ENCODE measurements at places on chromosomes 13 and 19.
A peak's percentile ranks its signal among the peaks of the same experiment; 100 is the strongest.

GRCh38 chr19:30431591-30431990, 59.4 kb downstream of the ZNF536 start:
- no peak for DNase-seq

GRCh38 chr19:42129399-42130253, 2.6 kb downstream of the POU2F2 start:
- no peak for DNase-seq

- DNase-seq = no peak
Observed at GRCh38 chr19:19068659-19069654, 5.2 kb downstream of the SLC25A42 start.

- DNase-seq = no peak
Observed at GRCh38 chr19:12997967-12998940, 3.0 kb downstream of the NFIX start.

GRCh38 chr13:43822969-43823368, 36.2 kb upstream of the ENOX1 start:
- DNase-seq = no peak

- DNase-seq = no peak
Observed at GRCh38 chr13:66723576-66723975, 506.6 kb downstream of the PCDH9 start.

DNA sequence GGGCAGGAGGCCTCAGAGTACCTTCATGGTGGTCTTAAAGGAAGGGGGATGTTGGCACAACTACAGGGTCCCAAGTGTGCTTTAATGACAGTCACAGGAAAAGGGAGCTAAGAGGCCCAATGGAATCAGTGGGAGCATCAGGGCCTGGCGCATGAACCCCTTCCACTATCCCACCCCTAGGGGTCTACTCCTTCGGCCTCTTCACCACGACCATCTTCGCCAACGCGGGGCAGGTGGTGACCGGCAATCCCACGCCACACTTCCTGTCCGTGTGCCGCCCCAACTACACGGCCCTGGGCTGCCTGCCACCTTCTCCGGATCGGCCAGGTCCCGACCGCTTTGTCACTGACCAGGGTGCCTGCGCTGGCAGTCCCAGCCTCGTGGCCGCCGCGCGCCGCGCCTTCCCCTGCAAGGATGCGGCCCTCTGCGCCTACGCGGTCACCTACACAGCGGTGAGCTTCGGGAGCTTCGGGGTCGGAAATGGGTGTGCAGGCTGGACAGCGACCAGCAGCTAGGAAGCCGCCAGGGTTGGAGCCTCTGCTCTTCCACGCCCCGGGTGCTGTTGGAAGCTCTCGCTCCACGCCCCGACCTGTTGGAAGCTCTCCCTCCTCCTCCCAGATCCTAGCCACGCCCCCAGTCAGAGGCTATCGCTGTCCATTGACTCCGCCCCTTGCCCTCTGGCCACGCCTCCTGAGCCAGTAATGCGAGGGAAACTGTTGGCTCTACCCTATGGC, 6.0 kb downstream of the PLPPR2 start:
- no peak for DNase-seq

DNA sequence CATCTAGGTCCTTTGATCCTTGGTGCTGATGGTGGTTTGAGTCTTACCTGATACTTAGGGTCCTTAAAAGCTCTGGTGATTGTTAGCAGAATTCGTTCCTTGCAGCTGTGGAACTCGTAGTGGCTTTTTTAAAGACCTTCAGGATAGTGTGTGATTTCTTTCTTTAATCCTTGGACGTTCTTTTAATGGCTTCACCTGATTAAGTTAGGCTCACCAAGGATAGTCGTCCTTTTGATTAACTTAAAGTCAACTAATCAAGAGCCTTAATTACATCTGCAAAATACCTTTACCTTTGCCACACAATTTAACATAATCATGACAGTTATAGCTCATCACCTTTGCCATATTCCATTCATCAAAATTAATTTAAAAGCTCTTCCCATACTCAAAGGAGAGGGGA, 1807.7 kb downstream of the OLFM4 start:
- no peak for DNase-seq

GRCh38 chr13:110811008-110811720, 97.7 kb downstream of the ING1 start:
- no peak for DNase-seq

DNA sequence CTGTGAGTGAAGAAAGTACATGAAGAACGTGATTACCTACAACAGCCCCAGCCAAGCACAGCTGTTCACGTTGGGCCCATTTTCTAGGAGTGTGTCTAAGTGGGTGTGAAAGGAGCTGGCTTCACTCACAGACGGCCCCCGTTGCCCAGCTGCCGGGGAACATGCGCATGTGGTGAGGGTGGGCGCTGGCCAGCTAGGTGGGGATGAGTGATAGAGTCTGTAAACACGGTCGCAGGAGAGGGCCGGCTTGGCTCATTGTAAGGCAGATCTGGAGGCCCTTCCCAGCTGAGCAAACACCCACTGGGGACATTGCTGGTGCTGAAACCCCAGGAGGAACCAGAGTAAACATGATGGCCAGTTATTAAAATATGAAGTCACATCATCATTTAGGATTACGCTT, 160.5 kb downstream of the TEX29 start:
- DNase-seq = no peak

DNA sequence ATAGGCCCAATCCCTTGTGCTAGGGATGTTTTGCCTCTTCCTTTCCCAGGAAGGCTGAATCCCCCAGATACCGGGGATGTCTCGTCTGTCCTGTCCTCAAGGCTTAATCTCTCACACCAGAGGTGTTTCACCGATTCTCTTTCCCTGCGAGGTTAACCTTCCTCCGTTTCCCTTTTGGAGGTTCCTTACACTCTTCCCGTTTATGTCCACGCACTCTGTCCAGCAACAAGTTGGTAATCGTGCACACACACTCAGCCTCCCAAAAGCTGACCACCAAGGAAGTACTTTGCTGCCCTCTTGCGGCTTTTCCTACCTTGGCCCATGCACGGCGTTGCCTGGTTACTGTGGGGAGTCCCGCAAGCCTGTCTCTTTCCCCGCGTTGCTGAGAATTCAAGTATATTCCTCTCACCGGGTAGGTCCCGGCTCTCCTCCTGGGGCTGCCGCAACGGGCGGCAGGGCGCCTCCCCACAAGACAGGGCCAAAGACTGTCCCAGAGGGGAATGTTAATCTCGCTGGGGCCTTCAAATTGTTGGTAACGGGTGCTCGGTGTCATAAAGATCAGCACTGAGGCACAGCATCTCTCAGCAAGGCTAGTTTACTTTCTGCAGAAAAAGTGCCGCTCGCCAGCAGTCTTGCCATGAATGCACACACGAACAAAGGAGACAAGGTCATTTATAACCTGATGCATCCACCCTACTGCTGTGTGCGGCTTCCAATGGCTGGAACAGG, 36.7 kb upstream of the CD177 start:
- no peak for DNase-seq

GRCh38 chr19:1170938-1171754, 2.9 kb downstream of the SBNO2 start:
- no peak for DNase-seq

DNA sequence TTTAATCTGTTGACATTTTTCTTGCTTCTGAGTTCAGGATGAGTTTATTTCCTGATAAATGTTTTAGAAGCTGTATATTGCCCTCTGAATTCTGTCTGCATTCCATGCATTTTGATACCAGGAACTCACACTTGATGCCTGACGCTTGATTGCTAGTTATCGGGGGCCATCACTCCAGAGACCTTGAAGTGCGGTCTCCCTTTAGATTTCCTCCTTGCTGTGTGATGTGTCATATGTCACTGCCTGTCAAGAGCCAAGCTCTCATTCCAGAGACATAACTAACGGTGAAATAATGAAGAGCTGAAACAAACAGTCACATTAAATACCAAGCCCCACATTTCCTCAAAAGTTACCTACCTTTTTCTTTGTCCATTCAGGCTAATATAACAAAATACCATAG, 155.5 kb downstream of the TNFSF13B start:
- DNase-seq = peak; percentile 12

DNA sequence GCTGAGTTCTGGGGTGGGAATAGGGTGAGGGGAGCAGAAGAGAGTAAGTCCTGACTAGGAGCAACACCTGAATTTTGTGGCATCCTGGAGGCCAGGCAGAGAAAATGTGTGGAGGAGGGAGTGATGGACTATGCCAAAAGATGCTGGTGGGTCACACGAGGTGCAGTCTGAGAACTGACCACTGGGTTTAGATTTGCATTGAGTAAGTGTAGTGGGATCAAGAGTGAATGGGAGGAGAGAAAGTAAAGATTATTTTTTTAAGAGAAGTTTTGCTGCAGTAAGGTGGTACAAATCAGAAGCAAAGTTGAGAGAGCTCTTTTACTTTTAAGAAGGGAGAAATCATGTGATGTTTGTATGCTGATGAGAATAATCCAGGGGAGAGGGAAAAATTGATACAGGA, 405.1 kb downstream of the DLEU7 start:
- DNase-seq = no peak

DNA sequence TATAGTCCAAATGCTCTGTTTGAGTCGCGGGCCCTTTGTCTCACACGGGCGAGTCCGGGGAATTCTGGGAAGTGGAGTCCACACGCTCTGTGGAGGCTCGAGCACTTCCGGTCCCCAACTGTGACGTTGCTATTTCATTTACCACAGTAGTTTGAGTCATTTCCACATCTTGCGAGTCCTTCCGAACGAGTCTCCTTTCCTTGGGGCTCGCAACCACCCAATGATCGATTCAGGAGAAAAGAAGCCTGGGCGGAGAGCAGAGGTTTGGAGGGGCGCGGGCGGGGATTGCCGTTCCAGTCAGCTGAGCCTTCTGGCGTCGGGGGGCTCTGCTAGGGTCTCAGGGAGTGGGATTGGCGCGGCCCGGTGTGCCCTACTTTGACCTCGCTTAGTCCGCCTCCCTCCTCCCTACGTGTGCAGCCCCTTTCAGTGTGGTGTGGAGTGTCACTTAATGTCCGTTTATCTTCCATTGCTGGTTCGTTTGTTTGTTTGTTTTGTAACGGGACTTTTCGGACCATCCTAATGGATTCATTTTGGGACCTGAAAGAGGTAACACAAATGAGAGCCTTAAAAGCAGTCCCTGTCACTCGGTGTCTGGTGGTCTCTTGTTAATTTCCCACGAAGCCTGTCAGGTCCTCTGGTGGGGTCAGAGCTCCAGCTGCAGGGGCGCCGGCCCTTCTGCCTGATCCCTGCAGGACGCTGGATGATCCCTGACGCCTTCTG, at the start of gene ZNF222:
Gene ZNF222, plus strand, starts transcription at position 163 of the 720 bp plus-strand sequence. Its CDS starts 58 bp downstream, at position 221.
- DNase-seq = peak; percentile 37

DNA sequence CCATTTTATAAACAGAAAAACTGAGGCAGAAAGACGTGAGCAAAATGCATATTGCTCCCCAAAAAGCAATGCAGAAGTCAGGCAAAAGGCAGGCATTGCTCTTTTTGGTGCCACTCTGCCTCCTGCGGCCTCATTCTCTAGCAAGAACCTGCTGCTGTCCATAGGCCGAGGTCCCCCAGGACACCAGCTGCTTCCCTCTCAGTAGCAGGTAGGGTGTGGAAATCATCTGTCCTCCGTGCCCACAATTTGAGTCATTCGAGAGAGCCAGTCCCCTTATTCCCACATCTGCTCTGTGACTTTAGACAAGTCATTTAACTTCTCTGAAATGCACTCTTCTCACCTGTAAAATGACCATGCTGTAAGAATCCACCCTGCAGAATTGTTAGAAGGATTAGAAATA, 50.0 kb downstream of the TNFRSF19 start:
- DNase-seq = no peak

DNA sequence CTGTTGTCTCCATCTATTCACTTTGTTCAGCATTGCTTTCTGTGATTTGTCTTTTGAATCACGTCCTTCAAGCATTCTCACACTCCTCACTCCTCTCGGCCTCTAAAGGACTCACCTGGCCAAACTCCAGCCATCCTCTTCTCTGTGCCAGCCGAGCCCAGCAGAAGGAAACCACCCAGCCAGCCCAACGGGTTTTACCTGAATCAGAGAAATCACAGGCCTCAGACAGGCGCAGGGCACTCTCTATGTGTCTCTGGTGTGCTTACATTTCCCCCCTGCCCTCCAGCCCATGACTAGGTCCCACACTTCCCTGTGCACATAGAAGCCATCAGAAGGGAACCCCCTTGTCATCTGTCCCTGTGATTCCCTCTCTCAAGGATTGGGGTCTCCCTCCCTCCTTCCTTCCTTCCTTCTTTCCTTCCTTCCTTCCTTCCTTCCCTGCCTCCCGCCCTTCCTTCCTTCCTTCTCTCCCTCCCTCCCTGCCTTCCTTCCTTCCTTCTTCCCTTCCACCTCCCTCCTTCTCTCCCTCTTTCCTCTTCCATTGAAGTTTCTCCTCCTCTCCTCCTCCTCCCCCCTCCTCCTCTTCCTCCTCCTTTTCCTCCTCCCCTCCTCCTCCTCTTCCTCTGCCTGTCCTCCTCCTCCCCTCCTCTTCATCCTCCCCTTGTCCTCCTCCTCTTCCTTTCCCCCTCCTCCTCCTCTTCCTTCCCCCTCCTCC, 8.8 kb upstream of the ZNF541 start:
- no peak for DNase-seq

GRCh38 chr19:56098731-56099568, 22.1 kb downstream of the ZNF787 start:
- no peak for DNase-seq

DNA sequence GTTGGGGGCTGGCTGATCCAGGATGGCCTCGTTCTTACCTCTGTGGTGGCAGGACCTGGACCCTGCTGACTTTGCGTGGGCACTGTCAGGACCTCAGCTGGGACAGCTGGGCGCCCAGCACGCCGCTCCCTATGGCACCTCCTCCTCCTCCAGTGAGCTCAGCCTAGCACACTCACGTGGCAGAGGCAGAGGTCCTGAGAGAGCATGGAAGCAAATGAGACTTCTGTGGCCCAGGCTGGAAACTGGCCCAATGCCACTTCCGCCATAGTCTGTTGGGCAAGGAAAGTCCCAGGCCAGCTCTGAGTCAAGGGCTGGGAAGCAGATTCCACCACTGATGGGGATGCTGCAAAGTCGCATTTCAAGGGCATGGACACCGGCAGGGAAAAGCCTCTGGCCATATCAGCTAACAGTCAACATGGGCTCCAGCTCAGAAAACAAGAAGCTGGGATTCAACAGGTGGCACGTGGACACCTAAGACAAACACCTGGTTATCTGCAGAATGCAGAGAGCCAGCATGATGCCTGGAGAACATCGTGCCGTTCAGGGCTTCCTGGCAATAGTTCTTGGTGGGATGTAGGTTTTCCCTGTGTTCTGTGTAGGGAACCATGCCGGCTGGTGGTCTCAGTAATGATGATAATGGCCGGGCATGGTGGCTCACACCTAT, 16.7 kb downstream of the MYBPC2 start:
- DNase-seq = no peak

Measured in AG04449 (cell line).